Chondrocyte (in vitro differentiated cells): ENCODE measurements at places on chromosomes 6 and 20. TPM values are rescaled to one million over a fixed set of nuclear protein-coding genes. Genes with fewer than 3 reads are reported as not detected.

GRCh38 chr6:125544819-125545218 is 204.6 kb upstream of the HEY2 start:
- H3K36me3 ChIP-seq, result no peaks in the 10 kb centered on the region
- no peak overlapping the region for H3K4me3 ChIP-seq
- H3K27me3 ChIP-seq, result no peaks in the 10 kb centered on the region

DNA sequence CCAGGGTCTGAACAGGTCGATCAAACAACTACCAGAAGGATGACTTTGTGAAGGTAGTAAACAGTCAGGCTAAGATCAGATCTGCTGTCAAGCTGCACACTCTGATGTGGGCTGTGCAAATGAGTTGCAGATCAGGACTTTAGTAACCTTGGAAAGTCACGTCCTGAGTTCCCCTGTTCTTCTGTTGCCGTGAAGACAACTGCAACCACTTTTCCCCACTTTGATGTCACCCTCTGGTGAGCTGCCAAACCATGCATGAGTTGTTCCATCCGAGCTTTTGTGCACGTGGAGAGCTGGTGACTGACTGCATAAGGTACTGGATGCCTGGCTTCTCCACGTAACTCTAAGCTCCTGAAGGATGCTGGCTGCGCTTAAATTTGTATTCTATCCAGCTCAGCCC is 111.0 kb downstream of the CD83 start:
- no peak for DNase-seq
- H3K27ac ChIP-seq, result no peak overlapping the region
- H3K36me3 ChIP-seq, result peaks cover 1% of the 10 kb centered on the region
- no peak overlapping the region for H3K4me3 ChIP-seq

DNA sequence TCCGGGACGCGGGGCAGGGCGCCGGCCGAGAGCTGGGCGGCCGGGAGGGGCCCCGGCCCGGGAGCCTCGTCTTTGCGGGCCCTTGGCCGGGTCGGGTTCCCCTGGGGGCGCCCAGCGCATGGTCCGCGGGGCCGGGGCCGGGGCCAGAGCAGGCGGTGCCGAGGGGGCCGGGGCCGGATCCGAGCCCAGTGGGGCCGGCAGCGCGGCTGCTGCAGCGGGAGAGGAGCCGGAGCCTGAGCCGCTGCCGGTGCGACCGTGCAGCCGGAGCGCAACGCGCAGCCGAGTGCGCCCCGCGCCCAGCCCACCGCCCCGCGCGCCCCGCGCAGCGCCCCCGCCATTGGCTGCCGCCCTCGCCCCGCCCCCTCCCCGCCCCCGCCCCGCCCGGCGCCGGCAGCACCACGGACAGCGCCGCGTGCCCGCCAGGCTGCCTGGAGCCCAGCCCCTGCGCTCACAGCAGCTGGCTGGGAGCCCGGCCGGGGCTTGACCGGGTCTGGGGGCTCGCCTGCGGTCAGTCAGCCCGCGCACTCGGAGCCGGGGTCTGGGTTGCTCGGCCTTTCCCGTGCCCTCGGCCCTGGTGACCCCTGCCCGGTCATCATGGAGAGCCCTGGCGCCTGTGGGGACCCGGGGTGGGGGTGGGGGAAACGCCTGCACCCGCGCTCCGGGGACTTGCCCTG is at the start of gene HRH3:
TSS of gene HRH3 (minus strand) at position 287 of the 674 bp plus-strand sequence. CDS start 308 bp downstream, outside the sequence.
- H3K27me3 ChIP-seq, result peaks cover 47% of the 10 kb centered on the region
- H3K4me1 ChIP-seq, result peaks cover 7% of the 10 kb centered on the region
- H3K27ac ChIP-seq, result no peak within 1 kb of the TSS
- peak within 1 kb of the TSS; percentile 19 for H3K4me3 ChIP-seq
- DNase-seq, result no peak

DNA sequence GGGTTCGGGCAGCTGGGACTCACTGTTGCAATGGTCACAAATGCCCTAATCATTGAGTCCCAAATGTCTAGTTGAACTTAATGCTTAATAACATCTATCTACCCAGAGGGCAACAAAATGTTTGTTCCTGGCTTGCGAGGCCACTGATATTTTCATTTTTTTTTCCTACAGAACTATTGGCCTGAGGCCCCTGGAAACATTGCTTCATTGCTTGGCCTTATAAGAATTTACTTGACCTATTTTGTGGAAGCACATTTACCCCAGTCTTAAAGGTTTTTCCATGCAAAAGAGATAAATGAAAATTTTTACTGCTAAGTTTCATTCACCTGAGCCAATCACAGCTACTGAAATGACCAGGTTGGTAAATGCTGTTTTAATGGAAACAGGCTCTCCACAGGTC is 133.1 kb upstream of the RIPOR2 start:
- H3K27me3 ChIP-seq, result no peaks in the 10 kb centered on the region
- no peak for DNase-seq
- H3K4me1 ChIP-seq, result peaks cover 21% of the 10 kb centered on the region
- no peak overlapping the region for H3K4me3 ChIP-seq
- H3K27ac ChIP-seq, result no peak overlapping the region

DNA sequence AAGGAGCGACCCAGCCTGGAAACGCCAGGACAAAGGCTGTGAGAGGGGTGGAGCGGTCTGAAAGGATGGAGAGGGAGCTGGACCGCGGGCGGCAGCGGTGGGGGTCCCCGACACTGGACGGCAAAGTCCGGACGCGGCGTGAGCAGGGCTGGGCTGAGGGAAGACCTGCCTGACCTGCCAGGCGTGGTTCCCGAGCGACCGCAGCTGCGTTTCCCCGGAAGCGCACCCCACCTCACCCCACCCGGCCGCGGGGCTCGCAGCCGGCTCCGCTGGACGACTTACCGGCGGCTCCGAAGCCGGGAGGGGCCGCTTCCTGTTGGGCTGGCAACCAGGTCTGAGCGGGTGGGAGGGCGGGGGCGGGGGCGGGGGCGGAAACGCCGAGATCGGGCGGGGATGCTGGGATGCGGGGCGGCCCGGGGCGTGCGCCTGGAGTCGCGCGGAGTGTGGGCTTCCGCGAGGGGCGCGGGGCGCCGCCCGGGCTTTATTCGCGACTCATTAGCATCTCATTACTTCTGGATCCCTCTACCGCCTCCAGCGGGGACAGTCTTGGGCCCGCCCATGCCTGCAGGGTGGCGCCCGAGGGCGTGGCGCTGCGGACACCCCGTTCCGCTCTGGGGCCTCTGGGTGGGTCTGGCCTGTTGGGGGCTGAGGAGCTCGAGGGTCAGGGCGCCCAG is at the start of gene MICAL1:
TSS of gene MICAL1 (minus strand) at position 336 of the 674 bp plus-strand sequence. CDS start 1,576 bp downstream, outside the sequence.
- no peak for DNase-seq
- H3K4me1 ChIP-seq, result peaks cover 33% of the 10 kb centered on the region
- H3K4me3 ChIP-seq, result peak within 1 kb of the TSS; percentile 98
- H3K36me3 ChIP-seq, result peaks cover 10% of the 10 kb centered on the region

- H3K27me3 ChIP-seq, result peaks cover 6% of the 10 kb centered on the region
- no peak for DNase-seq
- H3K36me3 ChIP-seq, result no peaks in the 10 kb centered on the region
- H3K4me1 ChIP-seq, result peaks cover 3% of the 10 kb centered on the region
- no peak overlapping the region for H3K4me3 ChIP-seq
- no peak overlapping the region for H3K27ac ChIP-seq
Measured at GRCh38 chr20:48877304-48877703, 44.2 kb upstream of the ARFGEF2 start.

DNA sequence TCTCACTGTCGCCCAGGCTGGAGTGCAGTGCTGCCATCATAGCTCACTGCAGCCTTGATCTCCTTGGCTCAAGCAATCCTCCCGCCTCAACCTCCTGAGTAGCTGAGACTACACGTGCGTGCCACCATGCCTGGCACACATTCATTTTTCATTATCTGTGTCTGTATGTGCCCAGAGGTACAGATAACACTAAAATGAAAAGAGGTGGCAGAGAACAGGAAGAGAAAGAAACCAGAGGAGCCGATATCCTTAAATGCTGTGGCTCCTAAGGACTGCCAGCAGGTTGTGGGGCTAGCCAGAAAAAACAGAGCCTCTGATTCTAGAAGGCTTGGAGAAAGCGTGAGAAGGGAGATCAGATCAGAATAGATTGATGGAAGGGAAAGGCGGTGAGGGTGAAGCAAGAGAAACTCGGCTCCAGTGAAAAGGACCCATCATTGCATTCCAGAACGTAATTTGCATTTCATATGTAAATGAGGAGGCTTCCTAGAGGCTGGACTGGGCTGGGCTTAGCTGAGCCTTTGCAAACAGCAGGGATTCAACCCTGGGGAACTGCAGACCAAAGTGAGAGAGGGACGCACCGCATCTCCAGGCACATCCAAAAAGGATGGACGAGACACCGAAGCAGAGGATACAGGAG is 64.2 kb downstream of the GCNT2 start:
- H3K27ac ChIP-seq, result peak overlapping the region; percentile 37
- H3K27me3 ChIP-seq, result peaks cover 34% of the 10 kb centered on the region

DNA sequence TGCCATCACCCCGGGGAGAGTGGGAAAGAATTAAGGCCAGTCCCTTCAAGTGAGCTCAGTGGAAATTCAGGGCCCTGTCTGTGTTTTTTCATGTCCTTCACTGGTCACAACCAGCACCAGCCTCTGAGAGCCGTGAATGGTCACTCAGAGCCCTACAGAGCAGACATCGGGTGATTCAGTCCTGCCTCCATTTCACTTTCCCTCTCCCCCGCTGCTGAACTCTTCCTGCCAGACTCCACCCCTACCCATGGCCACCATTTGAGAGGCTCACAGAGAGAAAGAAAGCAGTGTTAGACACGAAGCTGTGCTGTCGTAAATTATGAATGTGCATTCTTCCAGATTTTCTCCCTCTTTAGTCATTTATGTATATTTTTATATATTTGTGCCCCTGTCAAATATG is 5.4 kb downstream of the R3HDML start:
- H3K4me3 ChIP-seq, result no peak overlapping the region
- no peaks in the 10 kb centered on the region for H3K27me3 ChIP-seq
- no peak for DNase-seq
- H3K4me1 ChIP-seq, result peaks cover 4% of the 10 kb centered on the region

- peaks cover 13% of the 10 kb centered on the region for H3K4me1 ChIP-seq
- no peaks in the 10 kb centered on the region for H3K36me3 ChIP-seq
- peak overlapping the region; percentile 28 for H3K27ac ChIP-seq
- H3K27me3 ChIP-seq, result no peaks in the 10 kb centered on the region
- no peak for DNase-seq
Measured at GRCh38 chr6:111750753-111751673, 122.2 kb downstream of the FYN start.

DNA sequence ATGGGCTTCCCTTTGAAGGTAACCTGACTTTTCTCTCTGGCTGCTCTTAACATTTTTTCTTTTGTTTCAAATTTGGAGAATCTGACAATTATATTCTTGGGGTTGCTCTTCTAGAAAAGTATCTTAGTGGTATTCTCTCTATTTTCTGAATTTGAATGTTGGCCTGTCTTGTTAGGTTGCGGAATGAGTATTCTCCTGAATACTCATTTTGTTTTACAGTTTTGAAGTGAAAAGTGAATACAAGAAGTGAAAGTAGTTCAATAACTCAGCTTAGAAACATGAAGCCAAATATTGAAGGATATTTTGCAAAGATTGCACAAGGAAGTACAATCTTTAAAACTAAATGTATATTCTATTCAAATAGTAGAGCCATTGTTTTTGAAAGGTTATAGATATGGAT is 120.2 kb upstream of the MAP3K4 start:
- peaks cover 13% of the 10 kb centered on the region for H3K27me3 ChIP-seq
- H3K4me3 ChIP-seq, result no peak overlapping the region
- H3K27ac ChIP-seq, result no peak overlapping the region
- H3K36me3 ChIP-seq, result no peaks in the 10 kb centered on the region

GRCh38 chr20:50776122-50776817 is 18.6 kb upstream of the BCAS4 start:
- peaks cover 9% of the 10 kb centered on the region for H3K4me1 ChIP-seq
- DNase-seq, result no peak
- H3K36me3 ChIP-seq, result no peaks in the 10 kb centered on the region
- H3K27me3 ChIP-seq, result peaks cover 1% of the 10 kb centered on the region
- no peak overlapping the region for H3K27ac ChIP-seq
- H3K4me3 ChIP-seq, result no peak overlapping the region

The PNLDC1 gene
- total RNA-seq, result not detected in 3 replicates

The PTGIS gene
- 88.7 to 165 TPM (median 91.5 TPM) in 3 replicates for total RNA-seq

The CST7 gene
- not detected in 3 replicates for total RNA-seq

DNA sequence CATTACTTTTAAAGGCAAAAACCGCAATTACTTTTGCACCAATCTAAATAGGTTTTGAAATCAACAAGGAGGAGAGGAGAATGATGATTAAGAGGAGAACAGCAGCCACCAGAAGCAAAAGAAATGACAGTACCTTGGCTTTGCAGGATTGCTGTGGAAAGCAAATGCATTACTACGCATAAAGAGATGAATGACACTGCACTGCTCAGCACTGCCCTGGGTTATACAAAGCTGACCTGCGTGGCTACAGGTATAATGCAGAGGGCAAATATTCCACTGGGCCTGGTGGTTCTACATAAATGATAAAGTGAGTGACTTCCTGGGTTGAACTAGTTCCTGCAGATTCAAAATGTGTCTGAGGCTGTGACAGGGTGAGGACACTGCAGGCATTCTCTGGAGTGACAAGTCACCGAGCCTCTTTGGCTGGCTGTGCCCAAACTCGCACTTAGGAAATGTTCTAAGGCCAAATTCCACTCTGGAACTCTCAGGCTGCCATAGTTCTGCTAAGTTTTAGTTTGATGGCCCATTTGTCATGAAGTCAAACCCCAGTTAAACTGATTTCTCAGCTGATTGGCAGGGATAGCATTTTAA is 78.6 kb downstream of the INSM1 start:
- H3K27ac ChIP-seq, result no peak overlapping the region
- no peak for DNase-seq
- no peaks in the 10 kb centered on the region for H3K4me1 ChIP-seq
- H3K27me3 ChIP-seq, result no peaks in the 10 kb centered on the region
- H3K36me3 ChIP-seq, result no peaks in the 10 kb centered on the region

DNA sequence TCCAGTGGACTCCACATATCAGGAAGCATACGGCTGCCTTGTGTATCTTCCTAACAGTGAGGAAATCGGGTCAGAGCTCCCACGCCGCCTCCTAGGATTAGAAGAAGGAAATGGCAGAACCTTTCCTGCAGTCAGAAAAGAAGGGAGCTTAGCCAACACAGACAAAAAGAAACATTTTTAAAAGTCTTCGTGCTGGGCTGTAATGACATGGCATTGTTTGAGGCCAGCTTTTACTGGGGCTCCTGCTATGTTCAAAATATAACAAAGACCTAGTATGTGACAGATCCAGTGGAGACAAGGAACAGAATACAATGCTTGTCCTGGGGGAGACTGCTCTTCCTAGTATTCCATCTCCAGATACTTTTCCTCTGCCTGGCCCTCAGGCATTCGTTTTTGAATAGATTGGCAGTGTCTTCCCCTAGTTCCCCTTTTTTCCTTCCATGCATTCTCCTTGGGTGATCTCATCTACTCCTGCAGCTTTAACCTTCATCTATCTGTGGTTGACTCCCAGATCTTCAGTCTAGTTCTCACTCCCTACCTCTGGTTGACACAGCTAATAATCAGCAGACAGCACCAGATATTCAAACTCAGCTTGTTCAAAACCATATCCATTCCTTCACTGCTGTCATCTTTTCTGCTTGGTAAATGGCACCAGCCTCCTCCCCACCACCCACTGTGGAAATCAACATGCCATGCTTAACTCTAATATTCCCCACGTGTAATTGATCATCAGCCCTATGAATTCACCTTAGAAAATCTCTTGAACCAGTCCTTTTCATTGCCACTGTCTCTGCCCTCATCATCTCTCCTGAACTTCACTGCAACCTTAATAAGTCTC is 94.5 kb upstream of the VSTM2L start:
- H3K36me3 ChIP-seq, result peaks cover 10% of the 10 kb centered on the region
- no peak overlapping the region for H3K4me3 ChIP-seq
- no peaks in the 10 kb centered on the region for H3K4me1 ChIP-seq
- no peak overlapping the region for H3K27ac ChIP-seq

GRCh38 chr20:47862574-47863240 is 77.4 kb upstream of the SULF2 start:
- DNase-seq, result no peak
- H3K27me3 ChIP-seq, result peaks cover 37% of the 10 kb centered on the region
- peaks cover 2% of the 10 kb centered on the region for H3K36me3 ChIP-seq
- peaks cover 3% of the 10 kb centered on the region for H3K4me1 ChIP-seq

GRCh38 chr6:74733830-74734620 is 471.8 kb downstream of the COL12A1 start:
- peaks cover 65% of the 10 kb centered on the region for H3K4me1 ChIP-seq
- H3K4me3 ChIP-seq, result no peak overlapping the region
- H3K27me3 ChIP-seq, result no peaks in the 10 kb centered on the region
- peaks cover 10% of the 10 kb centered on the region for H3K36me3 ChIP-seq
- DNase-seq, result no peak

The MYBL2 gene
- 14.6 to 16.8 TPM (median 15.7 TPM) in 3 replicates for total RNA-seq
